8988T (cell line): ENCODE measurements at places on chromosomes 6 and 20.
A peak's percentile ranks its signal among the peaks of the same experiment; 100 is the strongest.

- DNase-seq, result no peak
Observed at GRCh38 chr20:23085436-23086055, 578 bp downstream of the CD93 start.

GRCh38 chr6:143727035-143727434, 49.3 kb downstream of the PHACTR2 start:
- no peak for DNase-seq

GRCh38 chr6:25239498-25239897, 39.7 kb upstream of the CARMIL1 start:
- DNase-seq, result no peak

DNA sequence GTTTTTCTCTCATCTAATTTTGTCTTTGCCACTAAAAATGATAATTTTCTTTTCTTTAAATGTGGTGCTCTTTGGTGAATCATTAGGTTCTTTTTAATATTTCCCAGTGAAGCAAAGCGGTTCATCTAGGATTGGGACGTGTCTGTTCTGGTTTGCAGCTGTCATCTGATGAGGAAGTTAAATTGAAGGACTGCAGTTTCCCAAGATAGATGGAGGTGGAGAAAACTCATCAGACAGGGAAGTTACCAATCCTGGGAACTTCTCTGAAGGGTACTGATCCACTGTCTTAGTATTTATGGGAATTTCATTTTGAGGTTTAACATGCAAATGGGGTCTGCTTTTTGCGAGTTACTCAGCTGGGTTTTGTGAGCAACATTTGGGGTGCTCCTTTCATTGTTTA, 2.4 kb upstream of the AARS2 start:
- DNase-seq, result no peak

GRCh38 chr6:146650799-146651481, 52.2 kb downstream of the ADGB start:
- no peak for DNase-seq

DNA sequence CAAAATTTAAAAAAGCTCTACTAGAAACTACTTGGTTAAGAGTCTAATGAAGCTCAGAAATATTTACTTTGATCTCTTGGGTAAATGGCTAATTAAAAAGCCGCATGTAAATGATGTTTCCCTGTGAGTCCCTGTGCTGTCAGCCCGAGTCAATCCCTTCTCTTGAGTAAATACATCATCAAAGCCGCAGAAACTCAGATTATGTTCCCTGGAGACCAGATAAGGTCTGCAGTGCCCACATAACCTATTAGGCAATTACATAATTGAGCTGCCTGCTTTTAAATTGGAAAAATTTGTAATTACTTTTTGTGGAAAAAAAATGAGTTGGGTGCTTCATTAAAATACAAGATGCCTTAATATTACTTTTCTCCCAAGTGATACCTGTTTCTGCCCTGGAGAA, 83.1 kb downstream of the KIZ start:
- no peak for DNase-seq

DNA sequence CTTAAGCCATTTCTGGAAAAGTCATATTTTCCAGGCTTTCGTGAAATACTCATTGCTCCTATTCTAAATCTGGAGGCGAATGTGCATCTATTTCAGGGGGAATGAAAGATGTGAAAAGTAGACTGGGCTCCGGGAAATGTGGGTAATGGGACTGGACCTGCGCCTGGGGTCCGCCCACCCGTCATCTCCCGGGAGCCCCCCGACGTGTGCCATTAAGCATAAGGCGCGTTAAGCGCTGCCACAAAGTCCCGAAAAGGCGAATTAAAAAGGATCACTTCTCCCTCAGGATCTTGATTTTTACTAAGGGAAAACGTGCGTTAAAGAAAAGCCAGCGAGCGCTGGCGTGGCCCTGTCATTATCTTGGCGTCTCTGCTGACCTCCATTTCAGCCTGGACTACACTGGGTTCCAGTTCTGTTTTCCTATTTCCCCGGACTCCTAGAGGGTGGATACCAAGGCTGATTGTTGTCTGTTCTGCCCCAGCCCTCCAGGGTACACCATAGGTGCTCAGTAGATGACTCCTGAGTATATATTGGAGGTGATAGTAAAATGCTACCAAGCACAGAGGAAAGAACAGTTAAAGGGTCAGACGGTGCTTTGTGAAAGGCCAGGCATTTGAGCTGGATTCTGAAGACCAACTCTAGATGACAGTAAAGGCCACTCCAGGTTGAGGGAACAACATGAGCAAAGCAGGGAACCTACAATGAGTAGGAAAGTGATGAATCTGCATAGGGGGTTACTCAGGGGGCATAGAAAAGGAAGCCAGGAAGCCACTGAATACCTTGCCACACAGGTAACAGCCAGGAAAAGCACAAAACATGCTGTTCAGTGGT, 89.2 kb upstream of the ARID1B start:
- DNase-seq, result peak; percentile 37

DNA sequence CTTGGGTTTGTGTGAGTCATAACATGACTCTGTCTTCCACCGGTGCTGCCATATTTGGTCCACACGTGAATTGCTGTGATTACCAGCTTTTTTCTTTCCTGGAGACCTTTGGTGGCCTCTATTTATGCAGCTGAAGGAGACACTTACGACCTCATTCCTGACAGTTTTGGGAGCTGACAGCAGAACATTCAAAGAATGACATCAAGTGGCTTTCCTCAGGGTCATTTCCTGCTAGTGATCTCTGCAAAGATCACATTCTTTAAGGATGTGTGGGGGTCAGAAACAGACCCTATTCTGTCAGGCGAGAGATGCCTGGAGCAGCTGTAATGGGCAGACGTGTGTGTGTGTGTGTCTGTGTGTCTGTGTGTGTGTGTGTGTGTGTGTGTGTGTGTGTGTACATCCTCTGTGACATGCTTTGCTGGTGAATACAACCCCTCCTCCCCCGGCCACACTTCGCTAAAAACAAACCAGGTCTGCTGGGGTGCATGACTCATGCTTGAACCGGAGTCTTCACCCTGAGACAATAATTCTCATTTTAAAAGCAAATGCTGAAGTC, 115.6 kb downstream of the TMEM170B start:
- DNase-seq, result peak; percentile 18

DNA sequence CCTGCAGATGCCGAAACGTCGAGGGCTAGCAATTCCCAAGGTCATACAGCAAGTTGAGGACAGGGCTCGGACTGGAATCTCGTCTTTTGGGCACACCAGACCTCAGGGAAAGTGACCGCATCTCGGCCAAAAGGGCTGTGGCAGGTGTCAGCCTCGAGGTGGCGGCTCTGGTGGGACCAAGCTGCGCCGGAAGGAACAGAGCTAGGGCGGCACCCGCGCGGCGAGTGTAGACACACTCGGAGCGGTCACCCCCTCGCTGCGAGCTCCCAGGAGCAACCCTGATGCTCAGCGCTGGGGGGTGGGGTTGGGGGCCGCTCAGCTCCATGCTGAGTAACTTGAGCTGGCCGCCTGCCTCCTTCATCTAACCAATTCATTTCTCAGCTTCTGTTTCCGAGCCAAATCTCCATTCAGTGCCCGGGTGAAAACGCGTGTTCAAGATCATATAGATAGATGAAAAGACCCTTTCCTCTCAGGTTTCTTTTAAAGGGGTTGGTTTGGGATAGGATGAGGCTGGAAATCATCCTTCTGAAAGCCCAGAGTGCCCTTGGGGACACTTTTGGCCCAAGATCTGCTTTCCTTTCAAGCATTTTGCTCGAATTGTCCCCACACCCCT, 2.2 kb upstream of the TUBB2B start:
- DNase-seq, result no peak

- DNase-seq, result no peak
Observed at GRCh38 chr20:2814076-2814475, 711 bp upstream of the C20orf141 start.

GRCh38 chr20:49669601-49670189, 44.0 kb downstream of the B4GALT5 start:
- no peak for DNase-seq

DNA sequence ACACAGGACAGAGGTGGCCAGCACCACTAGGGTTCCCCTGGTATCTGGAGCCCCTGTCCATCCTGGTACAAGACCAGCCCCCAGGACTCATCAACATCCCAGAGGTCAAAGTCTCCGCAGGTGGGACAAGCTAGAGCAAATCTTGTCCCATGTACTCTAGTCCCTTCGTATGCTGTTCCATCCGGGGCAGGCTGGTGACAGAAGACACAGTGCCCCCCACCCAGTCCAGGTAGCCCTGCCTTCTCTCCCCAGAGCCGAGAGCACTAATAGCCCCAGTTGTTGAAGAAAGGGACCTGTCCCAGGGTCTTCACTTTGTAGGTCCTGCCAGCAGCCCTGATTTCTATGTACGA, 21.1 kb downstream of the PCK1 start:
- no peak for DNase-seq

DNA sequence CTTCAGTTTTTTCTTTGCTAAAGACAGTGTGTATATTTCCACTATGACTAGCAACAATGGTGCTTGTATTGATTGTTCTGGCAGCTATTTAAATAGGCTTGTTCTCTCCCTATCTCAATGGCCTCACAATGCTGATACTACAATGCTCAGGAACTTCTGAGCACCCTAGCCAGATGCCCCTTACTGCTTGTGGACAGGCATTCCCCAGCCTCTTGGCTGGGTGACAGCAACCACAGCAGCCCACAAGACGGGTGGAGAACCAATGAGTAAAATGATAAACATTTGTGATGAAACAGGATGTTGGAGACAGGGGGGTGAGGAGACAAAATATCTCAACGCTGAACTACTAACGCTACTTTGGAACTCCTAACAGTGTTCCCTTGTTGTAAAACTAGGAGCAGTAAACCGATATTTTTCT, 42.3 kb downstream of the HIVEP2 start:
- DNase-seq, result no peak

DNA sequence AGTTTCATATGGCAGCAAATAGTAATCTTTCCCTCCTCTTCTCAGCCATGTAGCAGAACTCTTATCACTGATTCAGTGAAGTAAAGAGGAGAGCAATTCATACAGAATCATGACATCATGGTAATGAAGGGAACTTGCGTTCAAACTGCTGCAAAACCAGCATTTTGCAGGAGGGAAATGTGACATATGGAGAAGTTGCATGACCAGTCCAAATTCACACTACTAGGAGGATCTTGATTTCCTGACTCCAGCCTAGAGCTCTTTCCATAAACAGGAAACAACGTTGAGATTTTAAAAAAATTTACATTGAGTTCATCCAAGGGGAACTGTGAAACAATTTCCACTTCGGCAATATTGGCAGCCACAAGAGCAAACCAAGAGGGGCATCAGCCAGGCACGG, 63.8 kb downstream of the MBOAT1 start:
- no peak for DNase-seq

- no peak for DNase-seq
Observed at GRCh38 chr20:58306421-58307261, 2.9 kb upstream of the RAB22A start.

GRCh38 chr20:48234951-48235350, 449.7 kb upstream of the SULF2 start:
- no peak for DNase-seq

- no peak for DNase-seq
Observed at GRCh38 chr6:87754828-87755227, 52.8 kb upstream of the AKIRIN2 start.

DNA sequence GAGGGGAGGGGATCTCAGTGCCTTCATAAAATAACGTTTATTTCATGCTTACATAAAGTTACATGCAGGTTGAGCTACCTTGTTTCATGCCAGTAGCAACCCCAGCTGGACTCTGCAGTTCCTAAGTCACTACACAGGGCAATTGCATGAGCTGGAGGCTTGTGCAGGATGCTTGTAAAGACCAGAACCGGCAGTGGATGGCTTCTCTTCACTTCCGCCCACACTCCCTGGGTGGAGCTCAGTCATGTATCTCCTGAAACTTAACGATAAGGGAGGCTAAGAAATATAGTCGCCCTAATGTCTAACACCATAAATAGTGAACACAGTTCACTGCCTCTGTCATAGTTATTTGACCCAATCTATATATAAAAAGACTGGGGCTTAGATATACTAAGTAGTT, 99.4 kb upstream of the RAB32 start:
- DNase-seq, result no peak
